Kidney capillary endothelial cell (primary cell): ENCODE measurements at places on chromosomes 3 and 15.

DNA sequence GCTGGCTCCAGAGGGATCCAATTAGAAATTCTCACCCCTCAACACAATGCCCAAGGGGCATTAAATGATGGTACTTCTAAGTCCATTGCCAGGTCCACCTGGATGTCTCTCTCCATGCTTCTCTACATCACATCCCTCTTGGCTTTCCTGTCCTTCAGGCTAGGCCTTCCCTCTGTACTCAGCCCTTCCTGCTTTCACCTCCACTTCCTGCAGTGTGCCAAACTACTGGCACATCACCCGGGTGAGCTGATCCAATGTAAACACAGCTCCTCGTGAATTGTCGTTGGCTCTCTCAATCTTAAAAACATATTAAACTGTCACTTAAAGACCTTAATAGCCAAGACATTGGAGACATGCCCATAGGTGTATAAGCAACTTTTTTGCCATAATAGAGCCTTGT, 4.0 kb downstream of the LMCD1 start:
- no peak for DNase-seq

- DNase-seq, result no peak
Observed at GRCh38 chr15:56102441-56102840, 109.0 kb upstream of the NEDD4 start.

DNA sequence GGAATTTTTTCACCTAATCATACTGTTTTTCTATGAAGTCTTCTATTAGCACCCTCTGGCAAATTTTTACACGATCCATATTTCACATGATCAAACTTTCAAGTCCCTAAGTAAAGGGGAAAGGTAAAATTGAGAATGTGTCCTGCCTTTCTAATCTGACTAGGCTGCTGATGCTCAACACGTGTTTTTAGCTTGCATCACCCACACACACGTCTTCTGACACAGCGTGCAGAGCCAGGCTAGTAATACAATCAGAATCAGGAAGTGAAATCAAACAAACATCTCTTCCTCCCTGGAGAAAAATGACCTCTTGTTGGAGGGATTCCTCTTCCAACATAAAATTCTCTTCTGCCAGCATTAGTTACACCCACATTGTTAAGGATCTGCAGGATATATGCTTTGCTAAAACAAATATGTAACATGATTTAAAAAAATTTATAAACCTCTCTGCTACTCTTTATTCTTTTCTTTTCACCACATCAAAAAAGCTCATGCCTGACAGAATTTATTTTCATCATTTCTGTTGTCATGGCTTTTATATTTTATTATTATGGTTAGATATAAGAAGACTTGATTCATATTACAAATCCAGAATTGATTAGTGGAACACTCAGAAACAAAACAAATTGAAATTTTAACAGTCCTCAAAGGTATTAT, 122.4 kb downstream of the RAP2B start:
- peak; percentile 79 for DNase-seq

- peak; percentile 33 for DNase-seq
Observed at GRCh38 chr3:47250309-47251060, 32.1 kb downstream of the KIF9 start.

DNA sequence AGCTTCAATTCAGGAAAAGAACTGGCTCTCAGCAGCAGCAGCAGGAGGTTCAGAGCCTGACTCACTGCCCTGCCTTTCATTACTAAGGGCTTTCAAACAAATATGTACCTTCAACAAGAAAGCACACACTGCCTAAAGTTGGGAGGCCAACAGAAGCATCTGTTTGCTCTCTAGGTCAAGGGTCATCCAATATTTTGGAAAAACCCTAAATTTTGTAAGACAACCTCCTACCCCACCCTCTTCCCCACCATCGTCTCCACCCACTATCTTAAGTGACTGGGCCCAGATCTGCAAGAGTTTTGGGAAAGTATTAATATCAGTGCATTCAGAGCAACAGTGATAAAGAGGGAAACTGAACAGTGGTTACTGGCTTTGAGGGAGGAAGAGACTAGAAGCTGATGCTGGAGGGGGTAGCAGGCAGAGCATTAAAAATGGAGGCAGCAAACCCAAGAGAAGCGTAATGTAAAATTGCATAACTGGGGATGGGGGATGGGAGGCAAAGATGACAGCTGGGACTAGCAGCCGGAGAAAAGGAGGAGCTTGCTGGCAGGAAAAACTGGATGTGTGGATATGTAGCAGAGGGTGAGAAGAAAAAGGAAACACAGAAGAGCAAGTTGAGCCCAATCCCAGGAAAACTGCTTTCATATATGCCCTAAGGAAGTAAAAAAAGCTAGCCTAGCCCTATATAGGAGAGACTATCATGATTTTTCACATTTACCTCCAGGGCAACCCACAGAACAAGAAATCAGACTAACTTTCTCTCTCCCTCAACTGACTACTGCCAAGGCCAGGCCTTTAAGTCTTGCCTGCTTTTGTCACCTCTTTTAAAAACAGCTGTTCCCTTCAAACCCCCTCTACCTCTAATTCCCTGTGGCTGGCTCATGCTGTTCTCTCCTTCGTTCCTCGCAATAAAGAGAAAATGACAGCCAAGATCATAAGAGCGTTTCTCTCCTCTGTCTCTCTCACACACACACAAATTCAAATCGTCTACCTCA, 31.4 kb downstream of the NPTN start:
- peak; percentile 35 for DNase-seq

- no peak for DNase-seq
Observed at GRCh38 chr3:193640728-193641439, 47.9 kb downstream of the OPA1 start.

DNA sequence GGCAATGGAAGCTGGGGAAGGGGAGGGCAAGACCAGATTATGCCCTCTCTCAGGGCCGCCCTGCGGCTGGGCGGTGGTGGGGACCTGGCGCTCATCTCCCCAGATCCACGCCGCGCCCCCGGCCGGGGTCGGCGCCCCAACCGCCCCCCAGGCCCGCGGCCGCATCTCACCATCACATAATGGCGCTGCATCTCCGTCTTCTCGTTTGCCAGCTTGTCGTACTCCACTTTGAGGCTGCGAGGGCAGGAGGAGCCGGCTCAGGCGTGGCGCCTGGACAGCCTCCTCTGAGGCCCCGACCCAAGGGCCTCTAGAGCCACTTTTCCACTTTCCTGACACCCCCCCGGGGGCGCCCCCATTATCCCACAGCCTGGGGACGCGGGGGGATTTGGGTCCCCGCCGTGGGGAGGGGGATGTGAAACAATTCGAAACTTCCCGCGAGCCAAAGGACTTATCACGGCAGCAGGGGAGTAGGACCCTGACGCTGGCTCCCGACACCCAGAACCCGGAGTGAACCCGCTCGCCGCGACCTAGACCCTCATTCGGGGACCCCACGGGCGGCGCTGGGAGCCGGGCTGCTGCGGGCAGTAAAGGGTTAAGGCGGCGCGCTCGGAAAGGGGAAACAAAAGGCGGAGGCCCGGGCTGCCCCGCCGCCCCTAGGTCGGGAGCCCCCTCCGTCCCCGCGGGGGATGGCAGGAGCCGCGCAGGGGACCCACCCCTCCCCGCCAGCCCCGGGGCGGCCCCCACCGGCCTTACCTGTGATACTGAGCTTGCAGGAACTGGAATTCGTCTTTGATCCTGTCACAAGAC, 2.1 kb downstream of the TLE3 start:
- no peak for DNase-seq

DNA sequence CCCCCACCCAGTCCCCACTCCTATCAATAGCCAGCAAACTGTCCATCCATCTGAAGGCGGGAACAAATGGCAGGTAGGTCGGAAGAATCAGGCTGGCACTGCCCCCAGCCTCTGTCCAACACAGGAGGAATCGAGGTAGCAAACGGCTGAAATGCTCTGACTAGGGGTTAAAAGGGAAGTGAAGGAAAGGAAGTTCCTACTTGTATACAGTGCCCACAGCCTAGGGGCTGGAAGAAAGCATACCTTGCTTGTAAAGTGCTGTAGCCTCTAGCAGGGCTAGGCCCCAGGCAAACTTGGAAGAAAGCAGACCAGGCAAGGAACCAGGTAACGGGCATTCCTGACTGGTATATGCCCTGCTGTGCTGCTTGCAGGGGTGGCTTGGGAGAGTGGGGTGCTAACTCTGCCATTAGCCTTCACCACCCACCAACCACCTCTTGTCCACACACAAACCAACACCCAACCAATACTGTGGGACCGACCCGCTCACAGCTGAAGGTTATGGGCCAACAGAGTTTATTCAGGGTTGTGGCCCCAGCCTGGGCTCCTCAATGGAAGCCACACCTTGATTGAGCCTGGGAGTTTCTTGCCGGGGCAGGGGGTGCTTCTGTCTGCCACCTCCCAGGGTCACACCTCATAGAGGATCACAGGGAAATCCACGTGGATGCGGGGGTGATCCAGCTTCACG, 2.4 kb downstream of the TUSC2 start:
- DNase-seq, result no peak

- no peak for DNase-seq
Observed at GRCh38 chr3:197367081-197367780, 68.8 kb upstream of the DLG1 start.

DNA sequence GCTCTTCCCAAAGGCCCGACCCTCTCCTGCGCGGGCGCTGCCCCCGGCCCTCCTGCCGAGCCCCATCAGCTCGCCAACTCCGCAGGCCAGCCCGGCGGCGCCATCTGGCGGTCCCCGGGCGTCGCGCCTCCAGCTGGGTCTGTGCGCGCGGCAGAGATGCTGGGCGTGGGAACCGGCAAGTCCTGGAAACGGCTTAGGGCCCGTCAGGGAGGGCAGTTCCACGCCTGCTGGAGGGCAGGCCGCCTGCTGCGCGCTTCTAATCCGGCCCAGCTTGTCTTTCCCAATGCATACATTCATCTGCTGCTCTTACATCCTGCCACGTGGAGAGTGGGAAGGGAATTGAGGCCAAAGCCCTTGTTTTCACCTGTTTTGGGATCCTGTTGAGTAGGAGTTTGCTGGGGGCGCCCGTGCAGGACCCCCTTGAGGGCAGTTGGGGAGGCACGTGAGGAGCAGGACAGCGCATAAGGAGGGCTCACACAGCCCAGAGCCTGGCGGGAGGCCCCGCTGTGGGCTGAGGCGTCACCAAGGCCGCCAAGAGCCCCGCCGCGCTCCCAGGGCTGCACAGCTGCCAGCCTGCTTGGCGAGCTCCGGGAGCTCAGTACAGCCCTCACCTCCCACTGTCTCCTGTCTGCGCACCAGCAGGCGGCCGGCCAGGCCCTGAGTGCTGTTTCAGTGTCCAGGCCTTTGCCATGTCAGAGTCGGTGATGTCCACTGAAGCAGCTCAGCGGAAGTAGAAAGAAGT, 165.6 kb downstream of the NSMCE3 start:
- peak; percentile 65 for DNase-seq

GRCh38 chr3:11820531-11821041, 26.1 kb downstream of the TAMM41 start:
- DNase-seq, result no peak

DNA sequence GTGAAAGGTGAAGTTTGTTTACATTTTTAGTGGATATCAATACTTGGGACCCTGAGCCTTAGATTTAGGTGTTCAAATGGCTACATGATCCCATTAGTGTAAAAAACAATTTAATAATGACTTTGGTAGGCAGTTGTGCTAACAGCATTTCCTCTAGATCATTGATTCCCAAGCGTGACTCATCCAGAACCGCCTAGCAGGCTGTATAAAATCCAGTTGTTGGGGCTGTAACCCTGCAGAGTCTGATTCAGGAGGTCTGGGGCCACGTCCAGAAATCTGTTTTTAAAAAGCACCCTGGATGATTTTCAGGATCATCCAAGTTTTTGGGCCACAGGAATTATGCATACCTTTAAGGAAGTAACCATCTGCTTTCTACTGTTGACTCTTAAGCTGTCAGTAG, 156.4 kb downstream of the TP63 start:
- DNase-seq, result no peak

GRCh38 chr3:190318666-190319065, 3.6 kb downstream of the CLDN1 start:
- no peak for DNase-seq
